Activated naive CD8-positive, alpha-beta T cell treated with anti-CD3 and anti-CD28 coated beads, Interleukin-2, amount 10 ng/mL, durations not matched to agents 7 days and 5 days (primary cell): ENCODE measurements at places on chromosomes 1 and 21. TPM values are rescaled to one million over a fixed set of nuclear protein-coding genes. Genes with fewer than 3 reads are reported as not detected.

GRCh38 chr1:232915212-232915611, 35.2 kb upstream of the NTPCR start:
- DNase-seq = no peak

REN gene
- not detected for total RNA-seq

TDRD10 gene
- not detected for total RNA-seq

GRCh38 chr1:188476606-188477005, 1647.9 kb downstream of the PLA2G4A start:
- no peak for DNase-seq

DNA sequence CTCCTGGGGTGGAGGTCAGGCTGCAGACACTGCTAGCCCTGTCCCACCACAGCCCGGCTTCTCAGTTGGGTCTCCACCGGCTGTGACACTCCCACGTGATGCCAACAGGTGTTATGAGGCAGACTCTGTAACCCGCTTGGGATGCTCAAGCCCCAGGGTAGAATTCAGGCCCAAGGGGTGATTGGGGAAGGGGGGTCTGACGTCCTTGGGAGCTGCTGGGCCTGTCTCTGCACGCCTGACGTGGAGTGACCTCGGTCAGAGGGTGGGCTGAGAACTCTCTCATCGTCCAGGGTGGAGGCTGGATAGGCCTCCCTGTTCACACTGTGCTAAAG, 7.7 kb upstream of the HES5 start:
- no peak for DNase-seq

GRCh38 chr1:60898987-60899386, 183.4 kb upstream of the NFIA start:
- no peak for DNase-seq

BRDT gene
- not detected for total RNA-seq

DNA sequence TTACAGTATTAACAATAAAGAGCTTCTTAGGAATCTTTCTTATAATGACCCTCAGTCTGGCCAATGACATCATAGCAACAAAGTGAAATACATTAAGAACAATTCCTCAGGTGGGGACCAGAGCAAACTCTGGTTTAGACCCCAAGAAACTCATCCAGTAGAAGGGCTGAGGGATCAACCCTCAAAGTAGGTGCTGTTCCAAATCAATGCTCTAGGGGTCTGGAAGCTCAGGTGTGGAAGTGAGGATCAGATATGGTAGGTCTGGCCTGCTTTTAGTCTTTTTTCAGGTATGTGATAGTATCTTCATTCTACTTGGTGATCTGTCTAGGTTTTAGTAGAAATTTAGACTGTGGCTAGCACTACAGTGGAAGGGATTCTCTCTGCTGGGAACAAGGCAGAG, 291.7 kb downstream of the PDE4B start:
- no peak for DNase-seq
